Keratinocyte (primary cell): ENCODE measurements at places on chromosomes 2 and 18. TPM values are rescaled to one million over a fixed set of nuclear protein-coding genes. Genes with fewer than 3 reads are reported as not detected.

DNA sequence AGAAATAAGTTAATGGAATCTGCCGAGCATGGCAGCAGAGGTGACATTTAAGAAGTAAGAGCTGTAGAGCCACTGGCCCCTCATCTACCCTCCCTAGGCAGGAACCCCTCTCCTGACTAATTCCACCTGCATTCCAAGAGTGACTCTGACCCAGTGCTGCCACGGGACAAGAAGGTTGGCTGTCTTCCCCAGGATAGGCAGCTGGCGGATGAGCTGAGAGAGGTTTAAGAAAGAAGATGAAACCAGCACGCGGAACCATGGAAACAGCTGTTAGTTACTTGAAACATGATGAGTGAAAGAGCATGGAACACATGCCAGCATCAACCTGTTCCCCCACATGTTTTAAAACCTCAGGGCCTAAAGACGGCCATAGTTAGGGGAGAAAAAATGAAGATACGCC is 74.1 kb downstream of the RND3 start:
- DNase-seq, result no peak

DNA sequence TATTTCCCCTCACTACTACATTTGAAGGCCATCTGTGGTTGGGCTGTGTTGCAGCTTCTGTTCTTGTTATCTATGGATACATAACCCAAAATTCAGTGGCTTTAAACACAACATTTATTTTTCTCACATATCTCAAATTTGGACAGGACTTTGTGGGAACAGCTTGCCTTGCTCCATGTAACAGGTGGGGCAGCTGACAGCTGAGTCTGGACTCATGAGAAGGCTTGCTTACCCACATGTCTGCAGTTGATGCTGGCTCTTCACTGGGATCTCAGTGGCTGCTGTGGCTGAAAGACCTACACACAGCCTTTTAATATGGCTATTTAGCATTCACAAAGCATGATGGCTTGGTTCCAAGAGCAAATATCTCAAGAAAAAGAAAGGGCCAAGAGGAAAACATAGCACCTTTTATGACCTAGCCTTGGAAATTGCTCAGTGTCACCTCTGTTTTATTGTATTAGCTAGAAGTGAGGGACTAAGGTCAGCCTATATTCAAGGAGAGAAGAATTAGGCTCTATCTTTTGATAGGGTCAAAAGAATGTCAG is 296.8 kb upstream of the ZNF521 start:
- DNase-seq, result no peak

GRCh38 chr18:3538456-3538855 is 88.5 kb downstream of the TGIF1 start:
- no peak for DNase-seq

DNA sequence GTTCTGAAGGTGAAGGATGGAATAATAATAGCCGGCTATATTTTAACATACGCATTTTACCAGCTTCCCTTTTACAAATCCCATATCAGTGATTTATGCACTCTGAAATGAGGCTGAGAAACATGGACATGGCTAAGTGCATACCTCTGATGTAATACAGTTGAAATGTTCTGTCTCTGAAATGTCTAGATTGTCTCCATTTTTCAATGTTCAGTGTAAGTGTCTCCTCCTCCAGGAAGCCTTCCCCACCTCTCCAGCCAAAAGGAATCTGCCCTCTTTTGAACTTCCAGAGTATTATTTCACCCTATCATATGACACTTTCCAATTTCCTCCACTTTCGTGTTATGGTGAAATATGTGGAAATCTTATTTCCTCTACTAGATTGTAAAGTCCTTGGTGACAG is 29.5 kb upstream of the ME2 start:
- DNase-seq, result no peak

Gene POTEC
- polyA plus RNA-seq, result not detected in 3 replicates

Gene GPR155
- 9.7 to 22.0 TPM (median 15.7 TPM) in 3 replicates for polyA plus RNA-seq
